Tongue (tissue), 3 donors: ENCODE measurements at places on chromosomes 11 and 22.

DNA sequence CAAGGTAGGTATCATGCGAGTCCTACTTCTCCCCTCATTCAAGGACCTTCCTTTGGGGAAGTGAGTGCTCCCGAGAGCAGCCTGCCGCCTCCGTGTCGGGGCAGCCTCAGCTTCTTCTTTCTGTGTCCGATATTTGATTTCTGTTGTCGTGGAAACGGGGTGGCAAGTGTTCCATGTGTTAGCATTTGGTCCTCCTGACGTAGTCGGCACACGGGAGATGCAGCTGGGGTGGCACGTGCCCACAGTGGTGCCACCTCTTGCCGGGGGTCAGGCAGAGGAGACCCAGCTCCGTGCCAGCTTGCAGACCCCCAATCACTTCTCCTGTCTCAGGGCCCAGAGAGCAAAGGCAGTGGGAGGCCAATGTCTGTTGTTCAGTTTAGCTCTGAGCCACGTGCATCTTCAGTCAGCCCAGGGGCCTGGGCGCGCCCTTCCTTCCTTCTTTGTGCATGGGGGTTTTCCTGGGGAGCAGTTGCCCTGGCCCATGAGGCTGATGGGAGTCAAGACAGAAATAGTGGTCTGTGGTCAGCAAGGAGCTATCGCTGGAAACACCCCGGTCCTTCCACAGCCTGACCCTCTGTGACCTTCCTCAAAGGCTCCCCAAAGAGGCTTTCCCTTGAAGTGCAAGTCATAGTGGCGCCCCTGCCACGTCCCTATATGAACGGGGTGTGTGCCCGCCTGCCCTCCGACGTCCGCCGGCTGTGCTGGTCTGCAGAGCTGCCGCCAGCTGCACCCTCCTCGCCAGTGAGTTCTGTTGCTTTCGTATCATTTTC, 44.5 kb downstream of the PARVB start:
- DNase-seq: peak; percentile 65

GRCh38 chr11:88535916-88536547, 198.5 kb upstream of the CTSC start:
- DNase-seq: peak; percentile 68

GRCh38 chr22:21568347-21569075, 997 bp downstream of the UBE2L3 start:
- peak; percentile 35 for DNase-seq

- peak; percentile 57 for DNase-seq
These were observed 71.9 kb upstream of the GRAMD1B start for GRCh38 chr11:123357990-123358827.

DNA sequence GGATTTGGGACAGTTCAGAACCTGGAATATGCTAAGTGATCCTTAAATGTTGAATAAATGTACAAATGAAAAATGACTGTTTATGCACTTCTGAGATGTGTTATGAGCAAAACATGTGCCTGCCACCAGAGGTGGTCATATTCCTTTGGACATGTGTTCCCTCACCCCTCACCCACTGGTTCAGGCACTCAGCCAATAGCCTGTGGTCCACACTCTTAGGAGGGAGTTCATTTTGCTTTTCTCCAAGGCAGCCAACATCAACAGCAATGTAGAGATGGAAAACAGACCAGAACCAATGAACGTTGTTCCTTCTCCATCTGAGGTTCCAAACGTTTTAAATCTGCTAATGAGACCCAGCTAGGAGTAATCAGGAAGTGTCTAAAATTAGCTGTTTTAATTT, 44.0 kb downstream of the RPUSD4 start:
- peak; percentile 72 for DNase-seq
